Activated T-cell treated with anti-CD3 and anti-CD28 coated beads, Interleukin-2, amount 50 U/mL, for 4 hours (primary cell): ENCODE measurements at places on chromosomes 6 and 20.
A peak's percentile ranks its signal among the peaks of the same experiment; 100 is the strongest.

DNA sequence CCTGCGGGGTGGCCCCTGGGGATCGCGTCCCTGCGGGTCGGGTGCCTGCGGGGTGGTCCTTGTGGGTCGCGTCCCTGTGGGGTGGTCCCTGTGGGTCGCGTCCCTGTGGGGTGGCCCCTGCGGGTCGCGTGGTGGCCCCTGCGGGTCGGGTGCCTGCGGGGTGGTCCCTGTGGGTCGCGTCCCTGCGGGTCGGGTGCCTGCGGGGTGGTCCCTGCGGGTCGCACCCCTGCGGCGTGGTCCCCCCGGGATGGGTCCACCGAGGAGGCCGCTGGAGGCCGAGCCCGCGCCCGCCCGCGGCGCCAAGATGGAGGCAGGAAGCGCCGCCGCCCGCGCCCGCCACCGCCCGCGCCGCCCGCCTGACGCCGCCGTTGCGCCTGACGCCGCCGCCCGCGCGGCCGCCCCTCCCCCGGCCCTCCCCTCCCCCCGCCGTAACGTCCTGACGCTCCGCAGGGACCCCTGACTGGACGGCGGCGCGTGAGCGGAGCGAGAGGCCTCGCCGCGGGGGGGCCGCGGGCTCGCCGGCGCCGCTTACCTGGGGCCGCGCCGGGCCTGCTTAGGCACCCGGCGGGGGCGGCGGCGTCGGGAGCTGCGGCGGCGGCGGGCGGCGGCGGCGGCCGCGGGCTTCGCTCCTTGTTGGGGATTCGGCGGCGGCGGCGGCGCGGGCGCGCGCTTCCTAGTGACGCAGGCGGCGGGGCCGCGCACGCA, at the start of gene GMEB2:
GMEB2 (minus strand) TSS at position 678 of the 705 bp plus-strand sequence. CDS start 7,704 bp downstream, outside the sequence.
- peak; percentile 68 for DNase-seq

DNA sequence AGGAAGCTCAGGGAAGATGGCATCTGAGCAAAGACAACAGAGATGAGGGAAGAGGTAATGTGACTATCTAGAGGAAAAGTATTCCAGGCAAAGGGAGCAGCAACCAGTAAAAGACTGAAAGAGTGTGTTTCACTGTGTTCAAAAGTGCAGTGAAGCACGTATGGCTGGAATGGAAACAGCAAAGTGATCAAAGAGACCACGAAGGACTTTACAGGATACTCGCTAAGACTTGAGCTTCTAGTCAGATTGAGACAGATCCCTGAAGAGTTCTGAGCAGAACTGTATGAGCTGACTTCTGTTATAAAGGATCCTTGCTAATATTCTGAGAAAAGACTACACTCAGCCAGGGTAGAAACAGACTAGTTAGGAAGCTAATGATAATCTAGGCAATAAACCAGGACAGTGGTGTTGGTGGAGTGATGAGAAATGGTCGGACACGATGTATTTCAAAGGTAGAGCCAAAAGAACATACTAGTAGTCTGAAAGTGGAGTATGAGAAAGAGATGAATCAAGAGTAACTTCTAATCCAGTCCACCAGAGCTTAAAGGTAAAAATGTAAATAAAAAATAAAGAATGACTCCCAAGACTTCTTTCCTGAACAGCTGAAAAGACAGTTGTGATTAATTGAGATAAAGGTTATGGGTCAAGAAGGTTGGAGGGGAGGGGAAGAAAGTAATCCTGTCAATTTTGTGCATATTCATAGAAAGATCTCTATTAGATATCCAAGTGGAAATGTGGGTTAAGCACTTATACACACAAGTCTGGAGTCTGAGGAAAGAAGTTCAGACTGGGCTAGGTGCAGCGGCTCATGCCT, 14.2 kb downstream of the SEC63 start:
- DNase-seq = no peak

DNA sequence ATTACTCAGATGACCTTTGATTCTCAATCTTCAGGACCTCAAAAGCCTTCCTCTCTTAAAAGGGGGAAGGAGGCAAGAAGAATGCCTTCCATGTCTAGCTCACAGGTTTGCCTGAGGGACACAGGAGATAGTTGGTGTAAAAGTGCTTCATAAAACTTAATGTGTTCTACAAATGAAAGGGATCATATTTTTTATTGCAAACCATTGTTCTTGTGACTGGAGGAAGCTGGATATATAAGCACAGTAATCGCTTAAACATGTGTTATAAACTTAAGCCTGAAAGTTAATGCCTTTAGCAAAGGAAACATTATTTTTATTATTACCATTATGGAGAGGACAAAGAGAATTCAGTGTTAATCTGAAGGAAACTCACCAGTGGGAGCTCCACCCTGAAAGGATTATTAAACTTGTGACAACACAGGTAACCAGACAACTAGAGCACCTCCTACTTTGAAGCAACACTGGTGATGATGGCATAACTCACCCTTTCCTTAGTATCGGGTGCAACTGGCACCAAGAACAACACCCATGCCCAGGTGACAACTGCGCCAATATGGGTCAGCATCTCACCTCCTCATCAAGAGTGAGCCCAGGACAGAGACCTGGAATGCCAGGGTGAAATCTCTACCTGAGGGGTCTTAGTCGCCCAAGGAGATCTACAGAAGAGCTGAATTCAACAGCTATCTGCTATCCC, 288.7 kb upstream of the PRDM1 start:
- DNase-seq = no peak

- peak; percentile 7 for DNase-seq
These were observed 18.4 kb downstream of the LAMA4 start for GRCh38 chr6:112235956-112236355.

DNA sequence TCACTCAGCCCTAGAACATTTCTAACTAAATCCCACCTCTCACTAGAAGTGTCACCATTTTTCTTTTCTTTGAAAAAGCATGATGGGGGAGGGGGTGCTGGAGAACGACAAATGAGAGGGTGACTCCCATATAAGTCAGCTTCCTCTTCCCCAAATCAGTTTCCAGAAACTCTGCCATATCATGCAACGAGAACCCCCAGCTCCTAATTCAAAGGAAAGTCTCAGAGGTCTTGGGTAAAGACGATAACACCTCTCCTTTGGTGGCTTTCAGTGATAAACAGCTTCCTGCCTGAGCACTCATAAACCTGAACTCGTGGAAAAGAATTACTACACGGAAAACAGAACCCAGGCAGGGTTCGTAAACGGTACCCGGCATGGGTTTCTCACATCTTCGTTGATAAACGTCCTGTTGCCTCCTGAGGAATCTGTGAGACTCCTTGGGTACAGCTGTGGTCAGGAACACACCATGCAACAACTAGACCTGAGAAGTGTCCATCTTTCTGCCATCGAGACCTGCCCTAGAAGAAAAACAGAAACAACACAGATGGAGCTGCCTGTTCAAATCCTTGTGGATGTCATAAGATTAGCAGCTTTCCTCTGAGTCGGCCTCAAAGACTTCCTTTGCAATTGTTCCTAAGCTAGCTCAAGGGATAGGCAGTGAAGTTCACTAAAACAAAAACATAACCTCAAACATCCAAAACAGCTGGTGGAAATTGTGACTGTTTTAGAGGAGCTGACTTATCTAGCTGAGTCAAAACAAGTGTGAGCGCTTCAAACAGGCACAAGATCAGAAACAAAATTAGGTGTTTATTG, 185.8 kb upstream of the PRDM1 start:
- DNase-seq = no peak

- no peak for DNase-seq
These were observed 568.7 kb upstream of the RNF217 start for GRCh38 chr6:124393536-124393935.

- DNase-seq = no peak
These were observed 16.5 kb upstream of the WFDC2 start for GRCh38 chr20:45452772-45453691.

GRCh38 chr6:163249651-163250101, 164.8 kb upstream of the QKI start:
- DNase-seq = no peak

GRCh38 chr6:88116276-88116675, 49.9 kb downstream of the CNR1 start:
- no peak for DNase-seq

GRCh38 chr6:31479933-31480535, 17.9 kb upstream of the MICB start:
- DNase-seq = no peak

DNA sequence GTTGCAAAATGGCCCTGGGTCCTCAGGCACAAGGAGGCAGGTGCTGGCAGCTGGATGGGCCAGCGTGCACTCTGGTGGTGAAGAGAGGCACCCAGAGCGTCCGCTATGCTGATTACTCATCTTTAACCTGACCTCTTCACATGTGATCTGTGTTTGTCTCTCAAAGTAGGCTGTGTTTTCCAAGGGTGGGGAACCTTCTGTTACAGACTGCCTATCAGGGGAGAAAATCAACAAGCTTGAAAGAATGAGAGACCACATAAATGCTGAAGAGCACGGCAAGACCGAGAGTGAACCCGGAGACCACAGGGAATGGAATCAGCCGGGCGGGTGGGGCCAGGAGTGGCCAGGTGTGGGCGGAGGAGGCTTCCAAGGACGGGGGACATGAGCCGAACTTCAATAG, 16.2 kb downstream of the BNIP5 start:
- DNase-seq = no peak

- no peak for DNase-seq
These were observed 5.1 kb upstream of the DBNDD2 start for GRCh38 chr20:45402946-45403345.

- DNase-seq = no peak
These were observed 54.7 kb downstream of the TRAF3IP2 start for GRCh38 chr6:111550953-111551352.

- DNase-seq = no peak
These were observed 8.0 kb downstream of the LAMA5 start for GRCh38 chr20:62359043-62359490.

DNA sequence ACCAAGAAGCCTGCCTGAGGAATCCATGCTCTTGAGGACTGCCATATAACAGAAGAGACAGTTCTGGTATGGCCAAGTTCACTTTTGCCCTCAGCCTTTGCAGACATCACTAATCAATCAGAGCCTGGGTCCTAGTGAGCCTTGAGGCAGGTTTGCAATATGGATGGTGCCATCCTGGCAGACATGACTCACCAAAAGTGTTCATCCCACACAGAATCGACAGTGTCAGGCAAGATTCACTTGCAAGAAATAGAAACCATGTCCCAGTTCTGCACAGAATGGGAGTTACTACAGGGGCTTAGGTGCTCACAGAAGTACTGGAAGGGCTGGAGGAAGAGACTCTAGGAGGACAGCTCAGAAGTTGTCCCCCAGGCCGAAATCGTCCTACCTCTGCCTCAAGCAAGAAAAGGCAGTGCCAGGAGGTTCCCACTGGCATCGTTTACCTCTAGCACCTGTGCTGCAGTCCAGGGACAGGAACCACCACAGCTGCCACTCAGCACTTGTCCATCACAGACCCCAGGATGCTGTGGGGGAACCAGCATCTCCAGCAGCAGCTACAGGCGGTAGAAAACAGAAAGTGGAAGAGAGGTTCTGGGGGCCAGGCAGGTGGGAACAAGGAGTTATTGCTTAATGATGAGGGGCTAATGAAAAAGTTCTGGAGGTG, 42.6 kb upstream of the PHACTR3 start:
- no peak for DNase-seq

- no peak for DNase-seq
These were observed 368.3 kb upstream of the SASH1 start for GRCh38 chr6:147974376-147974775.

GRCh38 chr20:10672624-10673127, 1.1 kb downstream of the JAG1 start:
- DNase-seq = no peak
